Activated CD8-positive, alpha-beta T cell treated with anti-CD3 and anti-CD28 coated beads, Interleukin-2, amount 10 ng/mL, durations not matched to agents 7 days and 5 days (primary cell): ENCODE measurements at places on chromosomes 7 and 10. TPM values are rescaled to one million over a fixed set of nuclear protein-coding genes. Genes with fewer than 3 reads are reported as not detected.

DNA sequence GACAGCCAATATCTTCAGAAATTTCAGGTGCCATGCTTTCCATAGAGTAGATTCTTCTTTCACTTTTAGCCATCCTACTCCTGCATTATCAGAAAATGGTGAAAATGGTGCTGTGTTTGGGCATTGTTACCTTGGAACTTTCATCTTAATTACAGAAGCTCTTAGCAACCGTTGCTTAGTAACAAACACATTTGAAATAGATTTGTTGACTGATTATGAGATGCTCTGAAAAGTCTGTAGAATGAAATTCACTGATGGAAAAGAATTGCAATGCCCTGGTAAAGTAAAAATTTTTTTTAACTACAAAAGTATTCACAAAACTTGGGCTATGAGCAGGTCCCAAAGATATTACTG, 249.3 kb upstream of the NEBL start:
- no peak for DNase-seq
- H3K4me1 ChIP-seq, result no peaks in the 10 kb centered on the region
- no peak overlapping the region for H3K4me3 ChIP-seq
- H3K27ac ChIP-seq, result no peak overlapping the region
- no peaks in the 10 kb centered on the region for H3K36me3 ChIP-seq

GRCh38 chr7:151601521-151602305, 82.0 kb upstream of the RHEB start:
- DNase-seq, result no peak
- no peak overlapping the region for H3K27ac ChIP-seq
- H3K4me1 ChIP-seq, result no peaks in the 10 kb centered on the region
- peaks cover 5% of the 10 kb centered on the region for H3K36me3 ChIP-seq

CPA2 gene
- not detected for total RNA-seq

GRCh38 chr10:56912043-56912442, 551.0 kb upstream of the ZWINT start:
- no peak overlapping the region for H3K4me3 ChIP-seq
- H3K36me3 ChIP-seq, result no peaks in the 10 kb centered on the region
- no peaks in the 10 kb centered on the region for H3K27me3 ChIP-seq
- no peak overlapping the region for H3K27ac ChIP-seq
- no peaks in the 10 kb centered on the region for H3K4me1 ChIP-seq

- H3K36me3 ChIP-seq, result peaks cover 6% of the 10 kb centered on the region
- no peak overlapping the region for H3K4me3 ChIP-seq
- H3K4me1 ChIP-seq, result peaks cover 6% of the 10 kb centered on the region
- DNase-seq, result no peak
- H3K27me3 ChIP-seq, result no peaks in the 10 kb centered on the region
Measured at GRCh38 chr7:37048674-37049073, 324.4 kb upstream of the AOAH start.

GRCh38 chr10:130053561-130053960, 57.1 kb downstream of the C10orf143 start:
- H3K4me3 ChIP-seq, result no peak overlapping the region
- no peaks in the 10 kb centered on the region for H3K27me3 ChIP-seq
- no peaks in the 10 kb centered on the region for H3K4me1 ChIP-seq
- no peaks in the 10 kb centered on the region for H3K36me3 ChIP-seq
- no peak for DNase-seq

DNA sequence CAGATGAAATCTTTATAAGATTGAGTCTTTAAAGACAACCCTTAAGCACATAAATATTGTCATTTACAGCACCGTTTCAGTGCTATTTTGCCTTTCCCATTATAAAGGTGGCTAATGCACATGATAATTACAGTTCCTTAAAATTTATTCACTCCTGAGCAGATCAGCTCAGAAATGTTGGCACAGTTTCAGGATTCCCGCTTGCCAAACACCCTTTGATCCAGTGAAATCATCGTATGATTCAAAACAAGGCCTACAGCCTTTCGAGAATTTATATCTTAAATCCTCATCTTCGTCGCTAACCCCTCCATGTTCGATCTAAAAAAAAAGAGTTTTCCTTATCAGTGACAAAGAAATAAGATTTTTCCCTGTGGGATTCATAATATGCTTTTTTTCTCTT, 14.1 kb upstream of the SOSTDC1 start:
- no peaks in the 10 kb centered on the region for H3K4me1 ChIP-seq
- no peak overlapping the region for H3K27ac ChIP-seq
- no peaks in the 10 kb centered on the region for H3K36me3 ChIP-seq

DNA sequence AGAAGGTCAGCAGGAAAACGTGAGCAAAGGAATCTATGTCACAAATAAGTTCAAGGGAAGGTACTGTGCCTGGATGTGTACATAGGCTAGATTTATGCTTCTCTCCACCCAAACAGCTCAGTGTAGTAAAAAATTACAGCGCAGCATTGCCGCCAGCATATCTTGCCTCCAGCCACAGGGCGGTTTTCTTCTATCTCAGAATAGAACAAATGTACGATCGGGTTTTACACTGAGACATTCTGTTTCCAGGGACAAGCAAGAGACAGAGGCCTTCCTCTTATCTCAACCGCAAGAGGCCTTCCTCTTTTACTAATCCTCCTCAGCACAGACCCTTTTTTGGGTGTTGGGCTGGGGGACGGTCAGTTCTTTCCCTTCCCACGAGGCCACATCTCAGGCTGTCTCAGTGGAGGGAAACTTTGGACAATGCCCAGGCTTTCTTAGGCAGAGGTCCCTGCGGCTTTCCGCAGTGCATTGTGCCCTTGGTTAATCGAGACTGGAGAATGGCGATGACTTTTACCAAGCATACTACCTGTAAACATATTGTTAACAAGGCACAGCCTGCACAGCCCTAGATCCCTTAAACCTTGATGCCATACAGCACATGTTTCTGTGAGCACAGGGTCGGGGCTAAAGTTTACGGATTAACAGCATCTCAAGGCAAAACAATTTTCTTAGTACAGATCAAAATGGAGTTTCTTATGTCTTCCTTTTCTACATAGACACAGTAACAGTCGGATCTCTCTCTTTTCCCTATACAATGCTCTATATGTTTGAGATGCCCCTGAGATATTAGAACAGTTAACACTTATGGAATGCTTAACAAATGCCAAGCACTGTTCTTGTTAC, 11.6 kb upstream of the ABHD11 start:
- peaks cover 11% of the 10 kb centered on the region for H3K27me3 ChIP-seq
- H3K27ac ChIP-seq, result no peak overlapping the region
- H3K36me3 ChIP-seq, result no peaks in the 10 kb centered on the region
- no peaks in the 10 kb centered on the region for H3K4me1 ChIP-seq
- H3K4me3 ChIP-seq, result no peak overlapping the region
- no peak for DNase-seq

DNA sequence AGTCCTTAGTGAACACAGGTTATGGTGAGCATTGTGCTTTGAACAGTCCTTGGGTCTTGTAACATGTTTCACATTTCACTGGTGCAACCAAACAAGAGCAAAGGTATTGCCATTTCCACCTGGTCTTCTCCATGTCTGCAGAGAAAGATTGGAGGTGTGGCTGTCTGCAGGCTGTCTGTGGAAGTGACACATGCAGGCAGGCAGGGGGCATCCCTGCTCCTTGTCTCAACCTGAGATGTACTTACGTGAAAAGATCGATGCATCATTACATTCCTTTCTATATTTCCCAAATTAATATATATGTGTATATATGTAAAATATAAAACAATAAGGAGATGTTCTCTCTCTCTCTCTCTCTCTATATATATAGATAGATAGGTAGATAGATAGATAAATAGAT, 54.3 kb downstream of the LRRC18 start:
- H3K36me3 ChIP-seq, result no peaks in the 10 kb centered on the region
- no peaks in the 10 kb centered on the region for H3K4me1 ChIP-seq
- peaks cover 3% of the 10 kb centered on the region for H3K27me3 ChIP-seq
- H3K4me3 ChIP-seq, result no peak overlapping the region

DNA sequence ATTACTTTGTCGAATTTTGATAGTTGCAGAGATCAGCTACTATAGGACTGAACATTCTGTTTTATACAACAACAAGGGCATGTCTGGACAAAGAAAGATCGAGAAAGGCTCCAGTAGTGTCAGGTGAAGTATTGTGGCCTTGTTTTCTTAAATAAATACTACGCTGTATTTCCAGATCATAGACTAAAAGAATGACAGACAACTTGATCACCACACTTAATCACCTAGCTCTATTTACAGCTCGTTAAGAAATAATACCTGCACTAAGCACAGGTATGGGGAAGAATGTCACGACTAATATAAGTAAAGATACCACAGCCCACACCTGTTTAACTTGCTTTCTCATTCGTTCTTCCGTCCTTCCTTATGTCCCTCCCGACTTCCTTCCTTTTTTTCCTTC, 269.2 kb downstream of the HGF start:
- no peak for DNase-seq
- no peaks in the 10 kb centered on the region for H3K27me3 ChIP-seq
- H3K36me3 ChIP-seq, result no peaks in the 10 kb centered on the region

- H3K36me3 ChIP-seq, result peaks cover 21% of the 10 kb centered on the region
- DNase-seq, result no peak
- H3K27ac ChIP-seq, result no peak overlapping the region
- H3K4me1 ChIP-seq, result peaks cover 4% of the 10 kb centered on the region
- no peak overlapping the region for H3K4me3 ChIP-seq
Measured at GRCh38 chr7:1020849-1021251, 23.5 kb upstream of the GPR146 start.

- peaks cover 68% of the 10 kb centered on the region for H3K27me3 ChIP-seq
- peak within 1 kb of the TSS; percentile 77 for H3K4me3 ChIP-seq
- peaks cover 24% of the 10 kb centered on the region for H3K4me1 ChIP-seq
- H3K36me3 ChIP-seq, result peaks cover 2% of the 10 kb centered on the region
Measured at GRCh38 chr10:35642035-35642792, at the start of gene FZD8. FZD8 (minus strand) TSS chr10:35642296; CDS start chr10:35641429, 867 bp downstream.

HABP2 gene
- not detected for total RNA-seq

CACNA2D1 gene
- total RNA-seq, result not detected

YWHAG gene
- total RNA-seq, result 77.9 TPM

- no peaks in the 10 kb centered on the region for H3K36me3 ChIP-seq
- no peaks in the 10 kb centered on the region for H3K4me1 ChIP-seq
- H3K27me3 ChIP-seq, result no peaks in the 10 kb centered on the region
- H3K4me3 ChIP-seq, result no peak overlapping the region
- H3K27ac ChIP-seq, result no peak overlapping the region
- DNase-seq, result no peak
Measured at GRCh38 chr10:94105226-94105625, 111.5 kb downstream of the PLCE1 start.

CPA4 gene
- not detected for total RNA-seq

- H3K36me3 ChIP-seq, result no peaks in the 10 kb centered on the region
- H3K4me3 ChIP-seq, result no peak overlapping the region
- H3K27me3 ChIP-seq, result peaks cover 6% of the 10 kb centered on the region
- no peak overlapping the region for H3K27ac ChIP-seq
- no peak for DNase-seq
- H3K4me1 ChIP-seq, result no peaks in the 10 kb centered on the region
Measured at GRCh38 chr10:62926407-62926806, 110.2 kb upstream of the EGR2 start.

SPDYE5 gene
- total RNA-seq, result not detected

DNA sequence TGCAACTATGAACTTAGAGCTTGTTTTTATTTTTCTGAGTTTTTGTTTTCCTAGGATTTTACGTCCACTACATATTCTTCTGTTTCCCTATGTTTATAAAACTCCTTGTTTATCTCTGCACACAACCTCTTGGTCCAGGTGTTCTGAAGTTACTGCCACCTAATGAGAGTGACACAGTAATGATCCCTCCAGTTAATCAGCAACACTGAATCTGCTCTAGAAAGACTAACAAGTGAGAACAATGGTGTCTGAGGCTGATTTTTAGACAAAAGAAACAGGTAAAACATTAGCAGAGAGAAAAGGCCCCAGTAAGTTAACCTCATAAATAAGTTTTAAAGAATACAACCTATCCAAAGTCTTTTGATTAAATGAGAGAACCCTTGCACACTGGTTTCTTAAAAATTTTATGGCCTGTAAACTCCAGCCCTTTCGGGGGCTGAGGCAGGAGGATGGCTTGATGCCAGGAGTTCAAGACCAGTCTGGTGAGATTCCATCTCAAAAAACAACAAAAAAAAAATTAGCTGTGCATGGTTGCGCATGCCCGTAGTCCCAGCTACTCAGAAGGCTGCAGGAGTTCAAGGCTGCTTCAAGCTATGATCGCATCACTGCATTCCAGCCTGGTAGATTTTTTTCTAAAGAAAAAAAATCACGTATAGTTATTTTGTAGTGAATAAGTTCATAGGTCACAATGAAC, 397.6 kb downstream of the MAGI2 start:
- H3K36me3 ChIP-seq, result no peaks in the 10 kb centered on the region
- no peaks in the 10 kb centered on the region for H3K4me1 ChIP-seq
- no peak overlapping the region for H3K4me3 ChIP-seq
- no peak overlapping the region for H3K27ac ChIP-seq
- no peaks in the 10 kb centered on the region for H3K27me3 ChIP-seq
- no peak for DNase-seq
